ENCODE measurements at places on chromosomes 13 and 19. TPM values are rescaled to one million over a fixed set of nuclear protein-coding genes. Genes with fewer than 3 reads are reported as not detected.

Gene DDA1
- 10.2 TPM for total RNA-seq

- no peak for DNase-seq
Observed at GRCh38 chr13:50599927-50600326, 243.6 kb downstream of the DLEU7 start.

Gene SULT2A1
- not detected for total RNA-seq

- DNase-seq = no peak
Observed at GRCh38 chr13:73693215-73693614, 441.0 kb downstream of the KLF12 start.

Gene GGN
- 0.82 TPM for total RNA-seq

- no peak for DNase-seq
Observed at GRCh38 chr13:23147827-23148226, 33.0 kb upstream of the SGCG start.

Gene SLITRK6
- 2.4 TPM for total RNA-seq

- no peak for DNase-seq
Observed at GRCh38 chr19:38057959-38058690, 151.1 kb downstream of the SIPA1L3 start.

- DNase-seq = no peak
Observed at GRCh38 chr19:38004186-38004520, 97.1 kb downstream of the SIPA1L3 start.

Gene KMT5C
- total RNA-seq = 5.7 TPM

Gene PLK5
- total RNA-seq = not detected

Gene GADD45B
- 1.2 TPM for total RNA-seq

DNA sequence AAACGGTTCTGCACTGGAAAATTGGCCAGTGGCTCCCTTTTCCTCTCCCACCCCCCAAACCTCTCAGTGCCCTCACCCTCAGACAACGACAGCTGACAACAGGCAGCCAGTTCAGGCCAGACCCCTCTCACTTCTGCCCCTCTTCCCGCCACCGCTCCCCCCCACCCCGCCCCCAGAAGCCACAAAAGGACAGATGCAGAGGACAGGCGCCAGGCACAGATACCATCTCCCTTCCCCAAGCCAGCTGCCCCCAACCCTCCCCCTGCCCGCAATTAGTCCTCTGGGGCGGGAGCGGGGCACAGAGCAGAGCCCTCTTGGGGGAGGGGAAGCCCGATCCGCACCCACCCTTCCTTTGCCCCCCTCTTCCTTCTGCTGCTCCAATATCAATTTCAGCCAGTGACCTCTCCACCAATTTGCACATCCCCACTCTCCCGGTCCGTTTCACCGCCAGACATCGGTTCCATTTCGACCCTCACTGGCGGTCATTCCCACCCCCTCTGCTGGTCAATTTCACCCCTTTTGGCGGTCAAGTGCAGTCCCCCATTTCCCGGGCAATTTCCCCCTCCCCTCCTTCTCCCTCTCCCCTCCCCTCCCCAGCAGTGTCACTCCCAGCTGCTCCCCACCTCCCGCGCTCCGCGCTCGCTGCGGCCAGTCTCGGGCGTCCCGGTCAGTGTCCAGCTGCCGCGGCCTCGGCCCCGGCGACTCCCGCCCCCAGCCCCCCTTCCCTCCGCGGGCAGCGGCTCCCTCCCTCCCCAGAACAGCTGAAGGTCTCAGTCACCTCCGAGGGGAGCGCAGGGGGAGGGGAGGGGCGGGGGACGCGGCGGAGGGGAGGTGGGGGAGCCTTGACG lies at the start of gene SHD:
Gene SHD (plus strand): TSS at position 848 of the 848 bp plus-strand sequence. CDS start 798 bp downstream, outside the sequence.
- DNase-seq = peak; percentile 65

- DNase-seq = no peak
Observed at GRCh38 chr19:18271433-18271841, 2.8 kb downstream of the IQCN start.

DNA sequence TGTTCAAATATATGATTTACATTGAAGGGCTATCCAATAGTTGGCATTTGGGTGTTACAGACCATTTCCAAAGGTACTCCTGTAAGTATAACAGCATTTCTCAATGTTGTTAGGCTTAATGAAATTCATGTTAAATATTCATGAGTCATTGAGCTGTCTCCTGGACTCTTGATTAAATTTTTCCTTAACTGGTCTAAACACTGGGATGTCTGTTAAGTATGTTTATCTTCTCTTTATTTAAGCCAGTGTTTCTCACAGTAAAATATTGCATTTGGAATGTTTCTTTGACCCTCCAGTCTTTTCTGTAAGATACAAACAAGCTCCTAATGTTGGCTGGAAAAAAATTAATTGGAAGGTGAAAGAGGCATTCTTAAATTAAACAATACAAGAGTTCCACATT lies 402.5 kb upstream of the HTR2A start:
- no peak for DNase-seq

- DNase-seq = no peak
Observed at GRCh38 chr13:66503890-66504289, 726.2 kb downstream of the PCDH9 start.

GRCh38 chr19:41944336-41944735 lies 14.8 kb downstream of the RABAC1 start:
- DNase-seq = no peak

Gene CCL25
- 1.2 TPM for total RNA-seq

- no peak for DNase-seq
Observed at GRCh38 chr13:79346300-79346914, 59.6 kb downstream of the RBM26 start.

- no peak for DNase-seq
Observed at GRCh38 chr19:1979642-1980041, 35.9 kb downstream of the BTBD2 start.

DNA sequence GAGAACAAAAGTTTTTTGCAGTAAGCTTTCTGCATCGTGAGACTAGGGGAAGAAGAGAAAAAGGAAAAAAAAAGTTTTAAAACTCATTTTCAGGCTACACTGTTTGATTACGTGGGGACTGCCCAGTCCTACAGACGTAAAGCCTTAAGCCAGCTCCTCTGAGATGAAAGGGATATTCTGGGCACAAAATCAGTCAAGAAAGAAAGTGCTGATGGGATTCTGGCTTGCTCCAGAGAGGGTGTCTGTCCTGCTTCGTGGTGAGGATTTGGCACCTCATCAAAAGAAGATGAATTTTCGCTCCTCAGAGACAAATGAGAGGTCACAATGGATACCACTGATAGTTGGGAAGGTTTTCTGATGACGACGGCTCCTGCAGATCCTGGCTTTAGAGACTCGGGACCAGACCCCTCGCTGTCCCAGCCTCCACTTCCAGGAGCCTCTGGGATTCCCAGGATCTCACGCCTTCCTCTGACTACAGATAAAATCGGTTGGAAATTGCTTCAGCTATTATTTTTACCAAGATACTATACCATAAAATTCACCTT lies 9.7 kb downstream of the TEX29 start:
- no peak for DNase-seq

Gene LINGO3
- total RNA-seq = 0.82 TPM

Gene MCF2L
- total RNA-seq = 137 TPM

Gene WDR18
- total RNA-seq = 45.7 TPM

Gene NHLRC3
- 40.8 TPM for total RNA-seq

- no peak for DNase-seq
Observed at GRCh38 chr13:73742982-73743381, 391.2 kb downstream of the KLF12 start.

DNA sequence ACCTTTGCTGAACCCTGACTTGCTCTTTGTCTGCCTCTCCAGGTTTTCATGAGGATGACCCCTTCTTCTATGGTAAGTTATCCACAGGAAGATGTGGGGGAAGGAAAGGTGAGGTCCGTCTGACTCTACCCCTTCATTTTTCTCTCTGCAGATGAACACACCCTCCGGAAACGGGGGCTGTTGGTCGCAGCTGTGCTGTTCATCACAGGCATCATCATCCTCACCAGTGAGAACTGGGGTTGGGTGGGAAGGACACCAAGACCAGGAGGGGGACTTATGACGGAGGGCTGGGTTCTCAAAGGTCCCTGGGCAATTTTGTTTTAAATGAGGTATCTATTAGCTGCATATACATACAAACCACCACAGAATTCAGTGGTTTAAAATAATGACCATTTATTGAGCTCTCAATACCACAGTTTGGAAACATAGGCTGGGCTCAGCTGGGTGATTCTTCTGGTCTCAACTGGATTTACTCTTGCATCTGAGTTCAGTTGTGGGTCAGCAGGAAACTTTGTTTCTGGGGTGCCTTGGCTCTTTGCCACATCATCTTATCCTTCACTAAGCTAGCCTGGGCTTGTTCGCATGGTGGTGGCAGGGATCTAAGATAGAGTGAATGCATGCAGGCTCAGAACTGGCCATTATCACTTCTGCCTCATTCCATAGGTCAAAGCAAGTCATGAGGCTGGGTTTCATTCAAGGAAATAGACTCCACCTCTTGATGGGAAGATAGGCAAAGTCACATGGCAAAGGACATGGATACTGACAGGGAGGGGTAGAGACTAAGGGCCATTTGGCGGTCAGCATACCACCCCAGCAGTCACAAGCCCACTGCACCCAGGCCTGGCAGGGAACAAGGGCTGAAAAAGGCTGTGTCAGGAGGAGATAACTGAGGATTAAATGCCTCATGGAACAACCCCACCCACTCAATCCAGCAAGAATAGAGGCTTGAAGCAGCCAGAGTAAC lies 11.8 kb downstream of the FXYD5 start:
- DNase-seq = no peak

- DNase-seq = no peak
Observed at GRCh38 chr13:41554626-41555386, 97.5 kb downstream of the RGCC start.

DNA sequence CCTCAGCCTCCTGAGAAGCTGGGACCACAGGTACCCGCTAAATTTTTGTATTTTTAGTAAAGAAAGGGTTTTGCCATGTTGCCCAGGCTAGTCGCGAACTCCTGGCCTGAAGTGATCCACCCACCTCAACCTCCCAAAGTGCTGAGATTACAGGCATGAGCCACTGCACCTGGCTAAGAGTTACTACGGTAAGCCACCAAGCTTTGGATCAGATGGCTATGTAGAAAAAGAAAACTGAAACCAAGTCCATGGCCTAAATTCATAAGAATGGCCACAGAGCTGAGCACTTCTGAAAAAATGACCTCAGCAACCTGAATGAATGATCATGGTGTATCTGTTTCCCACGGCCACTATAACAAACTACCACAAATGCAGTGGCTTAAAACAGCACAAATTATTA lies 9.4 kb downstream of the OPA3 start:
- no peak for DNase-seq

GRCh38 chr13:78875792-78876580 lies 217.0 kb upstream of the OBI1 start:
- no peak for DNase-seq

GRCh38 chr19:50349277-50350057 lies 16.0 kb downstream of the NAPSA start:
- no peak for DNase-seq
